Sciatic nerve (tissue), 2 donors: ENCODE measurements at places on chromosomes 4 and X. TPM values are rescaled to one million over a fixed set of nuclear protein-coding genes. Genes with fewer than 3 reads are reported as not detected.

- DNase-seq = no peak
Measured at GRCh38 chr4:5918331-5918985, 25.6 kb upstream of the CRMP1 start.

DNA sequence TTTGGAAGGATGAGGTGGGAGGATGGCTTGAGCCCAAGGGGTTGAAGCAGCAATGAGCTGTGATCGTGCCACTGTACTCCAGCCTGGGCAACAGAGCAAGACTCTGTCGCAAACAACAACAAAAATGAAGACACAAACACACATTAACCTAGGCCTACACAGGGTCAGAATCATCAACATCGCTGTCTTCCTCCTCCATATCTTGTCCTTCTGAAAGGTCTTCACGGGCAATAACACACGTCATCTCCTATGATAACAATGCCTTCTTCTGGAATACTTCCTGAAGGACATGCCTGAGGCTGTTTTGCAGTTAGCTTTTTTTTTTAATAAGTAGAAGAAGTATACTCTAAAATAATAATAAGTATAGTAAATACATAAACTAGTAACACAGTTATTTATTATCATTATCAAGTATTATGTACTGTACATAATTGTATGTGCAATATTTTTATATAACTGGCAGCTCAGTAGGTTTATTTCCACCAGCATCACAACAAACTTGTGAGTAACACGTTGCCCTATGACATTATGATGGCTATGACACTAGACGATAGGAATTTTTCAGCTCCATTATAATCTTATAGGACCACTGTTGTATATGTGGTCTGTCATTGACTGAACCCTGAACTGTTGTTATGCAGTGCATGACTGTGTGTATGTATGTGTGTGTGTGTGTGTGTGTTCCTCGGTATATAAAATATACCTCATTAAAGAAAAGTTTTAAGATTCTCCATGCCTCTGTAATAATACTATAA lies 69.2 kb upstream of the MAML3 start:
- DNase-seq = no peak

- no peak for DNase-seq
Measured at GRCh38 chr4:123120473-123120872, 198.1 kb upstream of the NUDT6 start.

Gene RASL11B
- total RNA-seq = 2.5 TPM

Gene SRPX
- 33.4 TPM for total RNA-seq

DNA sequence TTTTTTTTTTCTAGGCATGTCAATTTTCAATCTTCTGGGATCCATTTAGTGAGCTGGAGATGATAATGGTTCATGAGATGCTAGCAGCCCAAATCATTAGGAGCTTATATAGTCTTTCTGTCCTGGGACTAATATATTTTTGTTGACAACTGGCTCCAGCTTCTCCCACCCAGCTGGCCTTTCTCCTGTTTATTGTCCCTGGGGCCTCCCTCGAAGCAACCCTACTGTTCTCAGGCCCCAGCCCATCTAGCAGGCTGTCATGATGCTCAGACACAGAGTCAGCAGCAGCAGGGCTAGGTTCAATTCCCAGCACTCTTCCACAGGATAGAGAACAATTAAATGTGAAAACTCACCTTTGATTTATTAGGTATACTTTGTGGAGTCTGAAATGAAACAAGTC lies 127.6 kb upstream of the MID1 start:
- DNase-seq = no peak

Gene DIPK2B
- 35.4 TPM for total RNA-seq

DNA sequence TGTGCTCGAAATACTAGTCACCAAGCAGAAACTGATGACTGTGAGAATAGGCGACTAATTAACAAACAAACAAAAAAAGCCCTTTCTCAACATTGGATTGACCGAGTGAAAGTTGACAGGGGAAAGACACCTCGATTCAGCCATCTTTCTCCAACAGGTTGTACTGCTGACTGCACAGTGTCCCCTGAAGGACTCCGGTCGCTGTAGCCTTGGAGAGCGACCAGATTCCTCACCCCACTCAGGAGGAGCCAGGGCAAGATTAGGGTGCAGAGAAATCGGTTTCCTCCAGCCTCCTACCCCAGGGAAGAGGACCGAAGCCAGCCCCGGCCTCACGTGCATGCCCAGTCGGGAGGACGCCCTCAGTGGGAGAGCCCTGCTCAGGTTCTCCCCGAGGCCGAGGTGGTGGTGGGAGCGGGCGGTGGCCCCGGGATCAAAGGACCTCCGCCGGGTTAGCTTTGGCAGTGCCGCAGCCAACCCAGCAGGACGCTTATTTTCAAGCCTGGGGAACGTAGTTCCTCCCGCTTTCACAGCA lies 1.1 kb upstream of the RAP1GDS1 start:
- DNase-seq = peak; percentile 75

DNA sequence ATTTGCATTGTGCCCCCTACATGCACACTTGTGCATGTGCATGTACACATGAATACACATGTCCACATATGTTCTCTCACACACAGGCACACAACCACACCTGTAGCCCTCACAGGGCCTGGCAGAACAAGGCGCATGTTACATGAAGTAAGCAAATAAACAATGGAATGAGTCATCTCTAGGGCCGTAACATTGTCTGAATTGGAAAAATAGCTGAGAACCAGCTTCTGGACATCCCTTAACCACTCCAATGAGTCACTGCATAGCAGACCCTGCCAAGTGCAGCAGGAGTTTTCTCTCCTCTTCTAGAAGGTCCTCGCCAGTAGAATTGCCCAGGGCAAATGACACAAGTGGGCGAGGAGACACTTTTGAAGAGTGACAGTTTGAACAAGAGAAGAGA lies 66.1 kb downstream of the MAGEA10 start:
- DNase-seq = no peak

DNA sequence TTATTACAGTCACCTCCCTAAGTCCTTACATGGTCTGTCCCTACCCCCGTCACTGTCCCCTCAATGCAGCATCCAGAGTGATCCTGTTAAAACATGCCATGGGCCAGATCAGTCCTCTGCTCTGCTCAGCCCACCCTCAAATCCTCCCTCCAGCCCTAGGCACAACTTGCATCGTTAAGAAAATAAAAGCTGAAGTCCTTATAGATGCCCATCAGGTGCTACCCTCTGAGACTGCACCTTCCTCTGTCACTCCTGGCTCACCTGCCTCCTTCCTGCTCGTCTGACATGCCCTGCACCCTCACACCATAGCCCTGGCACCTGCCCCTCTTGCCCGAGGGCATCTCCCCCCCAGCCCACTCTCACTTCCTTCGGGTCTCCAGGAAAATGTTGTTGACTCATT lies 4.1 kb downstream of the STK32B start:
- DNase-seq = no peak

- peak; percentile 98 for DNase-seq
Measured at GRCh38 chr4:17614416-17615299, at the start of gene MED28. TSS of gene MED28 (plus strand) at chr4:17614641. CDS start at chr4:17614655, 14 bp downstream.

Gene GPRASP1
- 26.7 TPM for total RNA-seq
